ENCODE measurements at places on chromosomes 7 and 10.
A peak's percentile ranks its signal among the peaks of the same experiment; 100 is the strongest.

GRCh38 chr7:46320956-46321355 lies 399.9 kb upstream of the IGFBP3 start:
- no peak for DNase-seq

GRCh38 chr10:106500041-106500924 lies 664.2 kb downstream of the SORCS1 start:
- no peak for DNase-seq

- no peak for DNase-seq
Measured at GRCh38 chr7:41882745-41883420, 180.0 kb upstream of the INHBA start.

DNA sequence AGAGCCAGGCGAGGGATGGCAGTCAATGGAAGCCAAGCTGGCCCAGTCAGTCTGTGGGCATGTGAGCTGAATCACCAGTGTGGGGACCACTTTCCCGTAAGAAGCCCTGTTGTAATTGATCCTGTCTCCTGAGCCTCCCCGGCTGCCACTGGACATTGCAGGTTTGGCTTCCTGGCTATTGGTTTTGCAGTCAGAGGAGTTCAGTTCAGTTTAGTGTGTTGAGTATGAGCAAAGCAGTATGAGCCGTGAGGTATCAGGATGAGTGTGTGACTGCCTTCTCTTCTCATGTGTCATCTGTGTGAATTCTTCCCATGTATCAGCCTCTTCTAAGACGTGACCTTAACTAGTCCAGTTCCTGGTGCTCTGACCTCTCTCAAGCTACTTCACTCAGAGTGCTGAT lies 227.4 kb downstream of the PRKG1 start:
- DNase-seq: peak; percentile 5

GRCh38 chr10:103733045-103733419 lies 122.3 kb downstream of the SH3PXD2A start:
- no peak for DNase-seq

DNA sequence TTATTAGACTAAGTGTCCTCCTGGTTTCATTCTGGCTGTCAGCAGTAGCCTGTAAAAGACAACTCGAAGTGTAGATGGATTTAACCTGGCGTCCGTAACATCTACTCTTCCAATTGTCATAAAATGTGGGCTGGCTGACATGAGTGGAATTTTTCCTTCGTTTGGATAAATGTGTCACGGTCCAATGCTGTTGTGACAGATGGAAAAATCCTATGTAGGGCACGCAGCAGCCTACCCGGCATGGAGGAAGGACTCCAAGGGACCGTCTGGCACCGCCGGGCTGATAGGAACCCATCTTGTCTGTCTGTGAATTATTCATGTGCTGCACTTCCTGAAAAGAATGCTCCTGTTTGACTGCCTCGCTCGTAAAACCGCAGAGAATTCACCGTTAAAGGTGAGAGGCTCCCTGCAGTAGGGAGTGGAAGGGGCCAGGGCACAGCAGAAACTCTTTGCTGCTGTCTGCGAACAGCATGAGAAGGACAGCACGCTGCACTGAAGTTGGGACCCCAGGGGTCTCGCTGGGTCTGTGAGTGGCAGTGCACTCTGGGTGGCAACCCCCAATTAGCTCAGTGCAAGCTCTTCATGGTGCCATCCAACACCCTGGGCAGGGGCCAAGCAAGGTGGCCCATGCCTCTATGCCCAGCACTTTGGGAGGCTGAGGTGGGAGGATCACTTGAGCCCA lies 1.6 kb upstream of the ORAI2 start:
- DNase-seq: no peak

DNA sequence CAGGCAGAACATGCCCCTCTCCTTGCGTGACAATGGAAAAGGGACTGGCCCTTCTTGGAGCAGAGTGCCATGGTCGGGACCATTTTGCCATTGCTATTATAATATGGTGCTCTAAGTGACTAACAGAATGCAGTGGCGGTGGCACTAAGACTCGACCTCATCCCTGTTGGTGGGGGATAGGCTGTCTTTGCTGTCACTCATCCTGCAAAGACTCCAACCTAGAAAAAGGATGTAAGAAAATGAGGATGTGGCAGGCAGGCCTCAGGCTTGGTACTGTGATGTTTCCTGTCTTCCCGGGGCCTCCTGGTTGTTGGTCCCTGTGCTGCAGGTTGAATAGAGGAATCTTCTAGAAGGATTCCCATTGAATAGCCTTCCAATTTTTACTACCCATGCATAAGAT lies 18.6 kb downstream of the BLNK start:
- no peak for DNase-seq

- no peak for DNase-seq
Measured at GRCh38 chr10:22722626-22723169, 8.3 kb upstream of the PIP4K2A start.

- DNase-seq: no peak
Measured at GRCh38 chr10:118626953-118627352, 31.5 kb upstream of the PRLHR start.
